Hepatic stellate cell (primary cell): ENCODE measurements at places on chromosomes 5 and 9.

- DNase-seq = no peak
Measured at GRCh38 chr5:82820961-82821845, 256.0 kb downstream of the TMEM167A start.

GRCh38 chr5:83209963-83210362, 132.6 kb downstream of the XRCC4 start:
- DNase-seq = no peak

GRCh38 chr5:131262953-131263541, 806 bp upstream of the CDC42SE2 start:
- DNase-seq = no peak

- DNase-seq = no peak
Measured at GRCh38 chr9:126408004-126408403, 81.4 kb downstream of the MVB12B start.

DNA sequence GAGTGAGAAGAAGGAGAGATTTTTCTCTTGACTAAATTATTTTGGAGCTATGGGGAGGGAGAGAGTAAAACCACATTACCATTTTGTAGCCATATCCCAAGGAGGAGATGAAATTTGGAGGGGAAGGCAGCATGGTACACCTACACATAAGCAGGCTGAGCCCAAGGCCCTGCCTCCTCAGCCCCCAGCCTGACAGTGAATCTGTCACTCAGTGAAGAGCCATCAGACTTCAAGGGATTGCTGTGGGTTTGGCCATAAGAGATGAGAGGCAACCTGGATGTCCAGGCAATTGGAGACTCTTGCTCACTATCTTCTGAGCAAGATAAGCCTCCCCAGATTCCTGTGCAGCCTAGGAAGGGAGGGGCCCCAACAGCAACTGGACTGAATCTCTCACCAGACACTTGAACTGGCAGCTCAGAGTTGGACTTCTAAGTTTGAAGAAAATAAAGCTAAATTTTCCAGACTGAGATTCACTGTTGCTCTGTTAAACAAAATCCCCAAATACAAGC, 216.6 kb downstream of the SEMA6A start:
- no peak for DNase-seq

DNA sequence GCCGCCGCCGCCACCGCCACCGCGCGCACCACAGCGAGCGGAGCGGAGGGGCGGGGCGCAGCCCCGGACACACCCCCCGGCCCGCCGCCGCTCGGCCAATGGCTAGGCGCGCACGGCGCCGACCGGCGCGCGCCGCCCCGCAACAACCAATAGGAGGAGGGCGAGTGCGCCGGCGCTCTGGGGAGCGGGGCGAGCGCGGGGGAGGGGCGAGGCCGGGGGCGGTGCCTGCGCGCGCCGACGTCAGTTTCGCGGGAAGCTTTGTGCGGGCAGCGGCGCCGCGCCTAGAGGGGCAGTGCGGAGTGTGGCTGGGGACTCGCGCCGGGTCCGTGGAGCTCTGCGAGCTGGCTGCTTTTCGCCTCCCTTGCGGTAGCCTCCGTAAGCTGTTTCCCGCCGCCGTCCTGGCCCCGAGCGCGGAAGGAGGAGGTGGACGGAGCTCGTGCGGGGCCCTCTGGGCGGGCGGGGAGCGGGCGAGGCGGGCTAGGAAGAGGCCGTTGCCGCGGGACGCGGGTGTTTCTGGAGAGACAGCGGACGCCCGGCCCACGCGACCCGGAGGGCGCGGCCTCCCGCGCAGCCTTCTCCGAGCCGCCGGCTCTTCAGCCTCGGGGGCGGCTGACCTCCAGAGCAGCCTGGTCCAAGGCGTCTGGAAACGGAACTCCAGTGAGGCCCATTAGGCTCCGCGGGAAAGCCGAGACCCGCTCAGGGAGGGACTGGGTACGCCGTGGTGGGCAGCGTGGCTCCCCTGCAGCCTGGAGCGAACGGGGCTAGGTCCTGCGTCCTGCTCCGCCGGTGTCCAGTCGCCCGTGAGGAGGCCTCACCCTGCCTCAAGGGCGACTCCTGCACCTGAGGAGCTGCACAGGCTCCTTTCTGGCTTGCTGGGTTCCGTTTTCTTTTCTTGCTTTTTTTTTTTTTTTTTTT, at the start of gene ZMYND19:
Gene ZMYND19 (minus strand): TSS at position 44 of the 915 bp plus-strand sequence. CDS start 249 bp downstream, outside the sequence.
- peak; percentile 100 for DNase-seq

- DNase-seq = no peak
Measured at GRCh38 chr5:126370796-126371718, 52.2 kb upstream of the GRAMD2B start.

DNA sequence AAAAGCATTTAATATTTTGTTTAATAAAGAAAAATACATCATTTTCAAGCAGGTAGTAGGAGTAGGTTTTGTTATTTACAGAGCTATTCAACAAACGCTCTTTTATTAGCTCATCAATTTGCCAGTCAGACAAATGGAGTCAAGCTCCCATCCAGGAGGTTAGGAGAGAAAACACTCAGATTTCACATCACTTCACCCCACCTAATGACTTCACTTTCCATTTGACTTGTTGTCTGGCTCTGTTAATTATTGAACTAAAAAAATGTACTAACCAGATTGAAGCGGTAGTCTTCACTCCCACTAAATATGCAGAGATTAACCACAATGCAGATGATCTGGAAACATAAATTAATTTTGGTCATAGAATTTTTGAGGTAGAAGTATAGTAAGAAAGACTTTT, 193.6 kb upstream of the VCAN start:
- no peak for DNase-seq

GRCh38 chr9:76732341-76732958, 31.8 kb upstream of the PCA3 start:
- no peak for DNase-seq

DNA sequence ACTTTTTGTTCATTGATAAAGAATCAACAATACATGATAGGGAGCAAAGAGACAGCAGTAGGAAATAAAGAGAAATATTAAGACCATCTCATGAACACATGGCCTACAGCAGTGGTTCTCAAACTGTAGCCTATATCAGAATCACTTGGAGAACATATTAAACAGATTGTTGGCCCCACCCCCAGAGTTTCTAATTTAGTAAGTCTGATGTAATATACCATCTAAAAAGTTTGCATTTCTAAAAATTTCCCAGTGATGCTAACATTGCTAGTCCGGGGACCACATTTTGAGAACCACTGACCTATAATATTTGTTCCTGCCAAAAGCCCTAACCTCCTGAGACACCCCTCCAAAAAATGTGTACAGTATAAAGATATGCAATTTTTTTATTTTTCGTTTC, 306.2 kb upstream of the NREP start:
- no peak for DNase-seq

- DNase-seq = no peak
Measured at GRCh38 chr5:145010834-145011233, 824.3 kb downstream of the PRELID2 start.

GRCh38 chr5:114419067-114419388, 57.2 kb downstream of the KCNN2 start:
- DNase-seq = no peak

GRCh38 chr9:19119246-19119645, 8.0 kb downstream of the PLIN2 start:
- no peak for DNase-seq

GRCh38 chr9:35978792-35979191, 20.8 kb upstream of the OR2S2 start:
- no peak for DNase-seq

- peak; percentile 44 for DNase-seq
Measured at GRCh38 chr5:138241688-138242571, 28.8 kb upstream of the CDC23 start.

GRCh38 chr9:84278130-84278529, 62.4 kb downstream of the SLC28A3 start:
- DNase-seq = no peak

- DNase-seq = no peak
Measured at GRCh38 chr9:8733131-8733954, 933.8 kb upstream of the DMAC1 start.

DNA sequence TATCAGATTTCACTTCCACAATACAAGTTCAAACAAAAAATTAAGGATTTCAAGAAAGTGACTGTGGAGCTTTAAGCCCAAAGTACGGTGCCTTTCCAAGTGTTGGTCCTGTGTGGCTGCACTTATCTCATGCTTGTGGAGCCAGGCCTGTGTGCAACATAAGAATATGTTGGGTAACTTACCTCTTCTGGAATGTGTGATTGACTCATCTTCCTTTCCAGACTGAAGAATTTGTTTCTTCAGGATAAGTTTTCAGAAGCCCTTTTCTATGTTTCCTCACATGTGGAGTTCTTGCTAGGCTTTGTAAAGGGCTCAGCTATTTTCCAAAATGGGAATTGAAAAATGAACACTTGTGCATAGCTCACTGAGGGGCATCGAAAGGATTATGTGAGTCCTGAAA, 485.1 kb upstream of the PAPPA start:
- peak; percentile 29 for DNase-seq

DNA sequence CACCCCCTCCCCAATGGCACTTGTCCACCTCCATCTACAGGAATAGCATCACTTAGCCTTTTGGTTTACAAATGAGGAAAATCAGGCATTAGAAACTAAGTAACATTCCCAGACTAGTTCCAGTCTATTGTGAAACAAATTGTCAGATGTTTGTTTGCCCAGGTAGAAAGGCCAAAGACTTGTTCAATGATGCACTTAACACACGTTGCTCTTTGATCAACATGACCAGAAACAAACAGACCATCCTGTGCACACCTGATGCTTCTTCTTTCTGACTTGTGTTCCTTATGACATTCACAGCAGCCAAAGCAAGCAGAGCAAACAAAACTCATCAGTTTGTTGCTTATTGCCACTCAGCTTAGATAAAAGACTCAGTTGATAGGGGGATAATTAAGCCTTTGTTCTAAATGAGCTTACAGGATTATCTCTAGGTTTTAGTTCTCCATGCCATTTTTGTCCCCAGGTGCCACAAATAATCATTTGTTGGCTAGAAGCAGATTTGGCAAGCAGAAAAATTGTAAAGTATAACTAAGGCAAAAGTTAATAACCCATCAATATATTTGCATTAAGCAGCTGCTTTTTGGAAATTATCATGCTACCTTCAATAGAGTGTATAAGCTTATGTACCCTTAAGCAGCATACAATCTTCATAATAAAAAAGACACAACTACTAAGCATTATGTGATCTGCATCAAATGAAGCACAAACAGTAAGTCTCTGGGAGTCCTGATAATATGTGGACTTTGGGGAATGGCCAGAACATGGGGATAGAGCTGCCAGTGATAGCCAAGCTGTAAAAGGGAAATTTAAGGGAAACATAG, 26.3 kb upstream of the FST start:
- no peak for DNase-seq

DNA sequence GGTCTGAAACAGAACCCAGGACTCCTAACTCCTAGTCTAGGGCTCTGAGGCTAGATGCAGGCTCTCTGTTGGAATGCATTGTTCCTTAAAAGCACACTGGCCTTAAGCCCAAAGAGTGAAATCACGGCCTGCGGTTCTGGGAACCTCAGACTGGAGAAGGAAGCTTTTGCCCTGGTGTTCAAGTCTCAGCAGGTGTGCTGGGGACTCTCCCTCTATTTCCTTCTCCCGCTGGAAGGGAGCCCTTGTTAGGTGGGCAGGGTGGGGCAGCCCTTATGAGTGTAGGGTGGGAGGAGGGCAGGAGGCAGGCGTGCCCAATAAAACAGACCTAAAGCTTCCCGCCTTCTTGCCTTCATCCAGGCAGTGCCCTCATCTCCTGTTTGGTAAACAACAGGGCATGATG, 1.8 kb upstream of the PPARGC1B start:
- no peak for DNase-seq

- no peak for DNase-seq
Measured at GRCh38 chr5:178423431-178423830, 166.8 kb downstream of the COL23A1 start.

DNA sequence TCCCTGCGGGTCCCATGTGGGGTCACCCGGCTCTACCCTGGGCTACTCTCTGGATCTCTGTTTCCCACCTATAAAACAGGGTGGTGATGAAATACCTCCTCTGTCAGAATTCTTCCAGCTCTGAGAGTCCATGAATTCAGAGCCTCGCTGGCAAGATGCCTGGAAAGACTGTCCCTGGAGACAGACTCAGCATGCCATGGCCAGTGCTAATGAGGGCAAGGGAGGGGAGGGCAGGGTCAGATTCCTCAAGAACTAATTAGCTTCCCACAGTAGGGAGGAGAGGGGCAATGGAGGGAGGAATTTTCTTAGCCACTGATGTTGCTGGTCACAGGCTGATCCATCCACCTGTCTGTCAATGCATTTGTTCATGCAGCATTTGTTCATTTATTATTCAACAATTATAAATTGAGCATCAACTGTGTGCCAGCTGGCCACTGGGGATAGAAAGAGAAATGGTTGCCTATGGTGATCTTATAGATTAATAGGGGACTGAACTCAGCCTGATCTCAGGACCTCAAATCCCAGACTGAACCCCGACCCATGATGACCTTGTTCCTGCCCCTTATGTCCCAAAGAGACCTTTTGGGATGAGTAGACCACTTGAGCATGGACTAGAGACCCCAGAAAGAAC, 4.7 kb downstream of the SYNPO start:
- peak; percentile 84 for DNase-seq

DNA sequence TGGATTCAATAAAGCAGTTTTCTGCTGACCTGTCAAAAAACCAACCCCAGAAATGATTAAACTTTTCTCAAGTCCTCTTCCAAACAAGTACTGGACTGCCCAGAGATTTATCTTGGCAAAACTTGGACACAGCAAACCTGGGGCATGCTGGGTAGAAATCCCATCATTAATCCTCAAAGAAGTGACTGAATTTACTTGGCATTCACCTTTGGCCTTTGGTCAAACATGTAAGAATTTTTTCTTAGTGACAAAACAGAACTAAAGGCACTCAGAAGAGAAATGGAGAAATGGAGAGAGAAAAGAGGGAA, 248.6 kb upstream of the NREP start:
- DNase-seq = no peak
